Suppressor macrophage (primary cell): ENCODE measurements at places on chromosomes 7 and 10.

DNA sequence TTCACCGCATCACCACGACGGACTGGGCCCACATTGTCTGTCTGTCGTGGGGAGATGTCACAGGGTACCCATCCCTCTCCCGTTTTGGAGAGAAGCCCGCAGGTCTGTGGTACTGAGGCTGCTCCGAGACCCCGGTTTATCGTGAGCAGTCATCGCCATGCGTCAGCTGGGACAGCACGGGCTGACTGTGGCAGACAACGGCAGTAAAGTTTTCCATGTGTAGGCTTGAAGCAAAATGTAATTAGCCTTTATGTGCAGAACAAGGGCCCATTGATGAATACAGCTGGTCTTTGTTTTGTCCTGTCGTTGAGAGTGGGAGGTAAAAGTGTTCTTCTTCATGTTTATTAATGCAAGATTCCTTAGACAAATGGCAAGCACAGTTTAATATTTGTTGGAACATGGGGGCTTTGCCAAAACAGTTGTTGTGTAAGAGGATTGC is 167.4 kb upstream of the SH2B2 start:
- DNase-seq: no peak

GRCh38 chr10:48478980-48479811 is 125.7 kb downstream of the ARHGAP22 start:
- peak; percentile 29 for DNase-seq

GRCh38 chr10:49488056-49488717 is 50.7 kb downstream of the ERCC6 start:
- no peak for DNase-seq

- DNase-seq: no peak
These were observed 127.4 kb upstream of the FAM20C start for GRCh38 chr7:64916-65341.

GRCh38 chr10:5544216-5544805 is 19.6 kb downstream of the CALML3 start:
- DNase-seq: no peak

- DNase-seq: no peak
These were observed 35.9 kb downstream of the LRRC4 start for GRCh38 chr7:127995156-127995880.

GRCh38 chr10:131178521-131179331 is 132.8 kb downstream of the TCERG1L start:
- no peak for DNase-seq

- DNase-seq: no peak
These were observed 2.2 kb upstream of the MMP21 start for GRCh38 chr10:125777806-125778205.

GRCh38 chr10:128073890-128074289 is 52.3 kb downstream of the MKI67 start:
- DNase-seq: no peak

DNA sequence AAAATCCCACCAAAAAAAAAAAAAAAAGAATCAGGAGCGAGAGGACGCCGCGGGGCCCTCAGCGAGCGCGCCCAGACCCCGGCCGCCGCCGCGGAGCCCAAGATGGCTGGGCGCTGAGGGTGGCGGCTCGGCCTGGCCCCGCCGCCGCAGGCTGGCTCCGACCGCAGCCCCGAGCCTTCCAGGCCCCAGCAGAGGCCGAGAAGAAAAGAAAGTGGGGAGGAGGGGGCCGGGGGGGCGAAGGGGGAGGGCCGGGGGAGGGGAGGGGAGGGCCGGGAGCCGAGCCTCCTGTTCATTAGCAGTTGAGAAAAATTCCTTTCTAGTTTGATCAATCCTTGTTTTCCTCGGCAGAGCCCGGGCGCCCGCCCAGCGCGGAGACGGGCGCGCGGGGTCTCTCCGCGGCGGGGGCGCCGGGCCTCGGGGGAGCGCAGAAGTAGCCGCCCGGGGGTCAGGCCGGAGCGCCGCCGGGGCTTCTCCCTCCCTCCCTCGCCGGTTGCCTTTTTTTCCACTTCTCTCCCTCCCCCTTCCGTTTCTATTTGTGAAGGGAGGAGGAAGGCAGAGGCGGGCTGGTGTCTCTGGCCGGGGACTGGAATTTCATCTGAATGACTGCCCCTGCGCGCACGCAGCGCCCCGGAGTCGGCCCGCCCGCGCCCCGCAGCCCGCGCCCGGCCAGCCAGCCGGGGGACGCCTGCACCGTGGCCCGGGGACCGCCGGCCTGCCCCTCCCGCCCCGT is 778 bp upstream of the TRIM8 start:
- peak; percentile 89 for DNase-seq

DNA sequence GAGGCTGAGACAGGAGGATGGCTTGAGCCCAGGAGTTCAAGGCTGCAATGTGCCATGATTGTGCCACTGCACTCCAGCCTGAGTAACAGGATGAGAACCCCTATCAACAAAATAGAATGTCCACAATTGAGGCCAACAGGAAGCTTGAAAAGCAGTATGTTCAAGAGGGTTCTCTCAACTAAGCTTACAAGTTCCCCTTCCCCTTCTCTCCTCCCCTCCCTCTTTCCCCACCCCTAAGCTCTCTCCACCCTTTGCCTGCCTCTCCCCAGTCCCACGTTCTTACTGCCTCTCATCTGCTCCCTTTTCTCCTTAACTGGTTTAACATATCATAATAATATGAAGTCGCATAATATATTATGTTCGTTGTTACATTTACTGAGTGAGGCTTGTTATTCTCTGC is 35.4 kb downstream of the KIAA1549 start:
- peak; percentile 16 for DNase-seq

DNA sequence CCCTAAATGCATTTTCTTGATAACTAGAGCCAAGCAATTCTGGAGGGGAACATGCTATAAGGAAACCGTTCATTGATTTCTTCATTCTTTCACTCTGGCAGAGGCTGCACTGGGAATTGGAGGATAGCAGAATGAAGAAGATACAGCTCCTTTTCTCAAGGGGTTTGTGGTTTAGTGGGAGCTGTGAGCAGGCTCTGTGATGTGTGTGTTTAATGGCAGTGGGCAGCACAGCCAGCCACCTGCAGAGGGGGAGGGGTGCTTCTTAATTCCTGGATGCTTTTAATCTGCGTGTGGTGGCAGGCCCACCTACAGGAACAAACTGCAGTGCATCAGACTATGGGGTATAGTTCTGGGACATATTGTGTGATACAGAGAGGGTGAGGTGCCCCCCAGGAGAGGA is 31.9 kb downstream of the RPS24 start:
- DNase-seq: no peak

GRCh38 chr10:31580646-31581045 is 261.6 kb downstream of the ZEB1 start:
- DNase-seq: no peak

GRCh38 chr10:29228562-29228961 is 60.3 kb upstream of the LYZL1 start:
- DNase-seq: no peak

DNA sequence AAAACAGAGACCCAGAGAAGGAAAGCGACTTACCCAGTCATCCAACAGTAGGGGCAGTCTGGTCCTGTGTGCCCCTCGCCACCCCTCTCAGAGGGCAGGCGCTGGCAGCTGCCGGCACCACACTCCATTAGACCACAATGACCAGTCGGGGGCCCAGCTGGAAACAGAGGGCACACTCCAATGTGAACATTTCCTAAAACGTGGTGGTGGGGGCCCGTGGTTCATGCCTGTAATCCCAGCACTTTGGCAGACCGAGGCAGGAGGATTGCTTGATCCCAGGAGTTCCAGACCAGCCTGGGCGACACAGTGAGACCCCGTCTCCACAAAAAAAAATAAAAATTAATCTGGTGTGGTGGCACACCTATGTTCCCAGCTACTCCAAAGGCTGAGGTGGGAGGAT is 912 bp upstream of the OAT start:
- no peak for DNase-seq

- no peak for DNase-seq
These were observed 334.1 kb upstream of the C7orf33 start for GRCh38 chr7:148256433-148256832.

DNA sequence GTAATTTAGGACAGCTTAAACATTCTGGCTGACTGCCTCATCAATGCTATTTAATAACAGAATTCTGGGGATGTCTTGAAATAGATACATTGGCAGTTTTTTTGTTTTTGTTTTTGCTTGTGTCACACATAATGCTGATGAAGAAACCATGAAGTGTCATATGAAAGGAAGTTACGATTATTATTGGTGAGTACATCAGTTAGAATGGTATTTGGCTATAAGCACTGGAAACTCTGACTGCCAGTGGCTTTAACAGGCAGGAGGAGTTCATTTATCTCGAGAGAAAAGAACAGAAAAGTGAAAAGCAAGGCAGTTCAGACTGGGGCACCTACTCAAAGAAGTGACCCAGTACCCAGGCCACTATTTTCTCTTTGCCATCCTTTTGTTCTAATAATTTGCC is 18.1 kb downstream of the LSM8 start:
- DNase-seq: no peak

DNA sequence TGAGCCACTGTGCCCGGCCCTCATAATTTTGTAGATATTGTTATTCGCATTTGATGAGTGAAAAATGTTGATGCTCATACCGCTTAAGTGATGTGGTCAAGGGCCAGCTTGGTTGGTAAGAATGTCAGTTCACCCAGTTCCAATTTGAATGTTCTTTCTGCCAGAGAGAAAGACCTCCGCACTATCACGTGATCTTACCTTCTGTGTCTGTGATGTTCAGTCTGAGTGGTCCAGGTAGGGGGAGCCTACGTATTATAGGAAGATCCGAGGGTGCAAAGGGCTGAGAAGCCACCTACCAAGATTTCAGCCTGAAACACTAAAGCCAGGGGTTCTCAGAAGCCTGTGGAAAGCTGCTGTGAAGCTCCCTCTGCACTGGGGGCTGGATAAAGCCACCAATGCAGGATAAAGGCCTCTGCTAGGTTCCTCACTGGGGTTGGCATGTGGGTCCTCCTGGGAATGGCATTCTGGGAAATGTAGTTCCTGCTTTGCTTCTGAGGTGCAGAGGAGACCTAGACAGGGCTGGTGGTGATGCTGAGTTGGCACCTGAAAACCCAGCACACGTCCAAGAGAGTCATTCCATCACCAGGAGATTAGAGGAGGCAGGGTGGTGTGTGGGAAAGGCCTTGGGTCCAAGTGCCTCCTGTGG is 64.7 kb upstream of the AOAH start:
- DNase-seq: no peak

- DNase-seq: no peak
These were observed 338.8 kb upstream of the SEMA3D start for GRCh38 chr7:85525676-85526075.

- no peak for DNase-seq
These were observed 22.9 kb downstream of the SCART1 start for GRCh38 chr10:133476641-133476990.

DNA sequence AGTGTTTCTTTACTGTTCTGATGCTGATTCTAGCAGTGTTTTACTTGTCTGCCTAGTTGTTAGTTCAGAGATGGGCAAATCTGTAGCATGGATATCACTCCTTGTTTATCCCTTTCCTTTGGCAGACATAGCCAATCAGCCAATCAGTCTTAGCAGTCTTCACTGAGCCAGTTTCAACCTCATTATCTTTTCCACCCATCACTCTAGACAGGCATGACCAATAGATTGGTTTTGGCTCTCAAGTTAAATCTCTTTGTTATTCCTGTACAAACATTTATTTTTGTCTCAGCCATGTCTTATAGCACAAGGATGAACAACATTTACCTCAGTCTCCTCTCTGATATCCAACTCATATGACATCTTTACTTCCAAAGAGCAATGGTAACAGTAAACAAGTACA is 109.5 kb downstream of the PRKG1 start:
- DNase-seq: no peak

DNA sequence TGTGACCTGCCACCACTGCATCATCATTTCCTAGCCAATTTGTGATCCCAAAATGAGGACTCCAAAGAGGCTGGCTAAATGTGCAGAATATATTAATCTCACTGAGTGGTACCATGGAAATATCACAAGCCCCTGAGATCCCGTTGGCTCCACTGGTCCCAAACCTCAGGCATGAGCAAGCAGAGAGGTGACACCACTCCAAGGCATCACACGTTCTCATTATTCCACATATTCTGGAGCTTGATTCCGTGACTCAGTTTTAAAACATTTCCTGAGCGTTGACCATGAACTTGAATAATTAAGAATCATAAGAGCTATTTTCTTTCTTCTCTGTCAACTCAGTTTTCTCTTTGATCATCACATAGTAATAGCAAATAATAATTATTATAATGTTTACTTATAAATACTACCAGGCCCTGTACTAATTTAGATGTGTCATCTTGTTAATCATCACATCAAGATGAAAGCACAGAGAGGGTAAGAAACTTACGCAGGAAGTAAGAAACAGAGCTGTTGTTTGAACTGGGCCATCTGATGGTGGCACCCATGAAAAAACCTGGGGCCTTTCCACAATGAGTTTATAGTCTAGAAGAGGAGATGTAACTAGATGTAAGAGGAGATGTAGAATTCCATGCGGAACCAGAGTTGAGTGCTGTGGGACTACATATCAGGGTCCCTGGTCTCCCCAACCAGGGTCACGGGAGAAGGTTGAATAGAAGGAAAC is 3.5 kb downstream of the APBB1IP start:
- no peak for DNase-seq

DNA sequence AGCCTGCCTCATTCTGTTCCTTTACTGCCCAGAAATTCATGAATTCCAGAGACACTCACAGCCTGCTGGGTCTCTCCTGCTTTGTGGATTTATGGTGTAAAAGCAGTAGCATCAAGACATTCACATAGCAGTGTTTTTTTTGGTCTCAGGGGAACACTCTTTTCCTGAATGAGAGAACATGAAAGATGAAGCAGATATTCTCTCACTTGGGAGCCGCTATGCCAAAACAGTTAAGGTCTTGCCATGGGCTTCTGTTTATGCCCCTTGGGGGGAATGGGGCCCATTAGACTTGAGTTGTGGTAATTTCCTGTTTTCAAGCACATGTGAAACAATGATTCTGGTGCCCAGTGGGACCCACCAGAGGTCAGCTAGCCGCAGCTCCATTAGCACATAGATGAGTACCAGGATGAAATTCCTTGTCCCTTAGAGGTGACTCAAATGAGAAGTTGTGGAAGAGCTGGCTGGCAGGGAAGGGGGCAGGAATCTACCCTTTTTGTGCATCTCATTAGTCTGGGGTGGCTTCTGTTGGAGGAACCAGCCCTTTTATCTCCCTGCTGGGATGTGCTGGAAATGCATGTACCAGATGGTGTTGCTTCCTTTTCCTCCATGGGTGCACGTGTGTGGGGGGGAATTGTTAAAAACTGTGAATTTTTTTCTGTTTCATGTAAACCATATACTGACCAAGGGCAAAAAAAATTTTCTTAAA is 13.3 kb downstream of the BMPER start:
- DNase-seq: no peak

- no peak for DNase-seq
These were observed 689 bp upstream of the GTPBP4 start for GRCh38 chr10:987620-987869.

DNA sequence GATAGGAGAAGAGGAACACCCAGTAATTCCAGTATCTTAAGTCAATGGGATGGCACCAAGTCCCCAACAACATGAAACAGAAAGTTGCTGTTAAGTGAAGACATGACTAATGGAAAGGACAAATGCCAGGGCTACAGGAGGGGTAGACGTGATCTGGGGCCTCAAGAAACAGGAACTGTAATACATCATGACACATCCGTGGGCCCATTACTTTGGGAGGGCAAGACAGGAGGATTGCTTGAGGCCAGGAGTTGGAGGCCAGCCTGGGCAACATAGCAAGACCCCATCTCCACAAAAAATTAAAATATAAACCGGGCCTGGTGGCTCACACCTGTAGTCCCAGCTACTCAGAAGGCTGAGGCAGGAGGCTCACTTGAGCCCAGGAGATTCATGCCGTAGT is 408.6 kb upstream of the PRKCQ start:
- peak; percentile 70 for DNase-seq
